Activated CD8-positive, alpha-beta memory T cell treated with anti-CD3 and anti-CD28 coated beads for 48 hours (primary cell): ENCODE measurements at places on chromosomes 3 and 15.

DNA sequence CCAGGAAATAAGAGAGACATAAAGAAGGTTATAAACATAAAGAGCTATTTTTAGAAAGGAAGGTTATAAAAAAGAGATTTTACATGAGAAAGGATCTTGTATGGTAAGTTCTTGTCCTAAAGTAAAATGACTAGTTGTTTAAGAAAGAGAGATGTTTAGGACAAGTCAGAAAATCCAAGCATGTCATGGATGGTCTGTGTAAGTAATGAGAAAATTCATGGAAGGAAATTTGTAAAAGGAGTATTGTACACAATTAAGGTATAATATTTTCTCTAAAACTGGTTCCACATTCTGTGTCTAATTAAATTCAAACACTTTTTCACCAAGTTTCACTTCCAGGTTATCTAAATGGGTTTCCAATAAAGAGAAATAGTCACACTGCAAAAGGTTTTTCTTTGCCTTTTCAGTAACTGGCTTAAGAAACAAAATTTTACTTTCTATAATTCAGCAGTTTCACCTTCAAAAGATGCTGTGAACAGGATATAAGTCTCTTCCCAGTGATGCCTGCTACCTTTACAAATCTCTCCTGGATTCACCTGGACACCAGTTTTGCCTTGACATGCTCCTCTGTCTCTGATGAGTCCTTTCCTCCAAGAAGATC lies 455.7 kb downstream of the ZIC1 start:
- no peak for DNase-seq

DNA sequence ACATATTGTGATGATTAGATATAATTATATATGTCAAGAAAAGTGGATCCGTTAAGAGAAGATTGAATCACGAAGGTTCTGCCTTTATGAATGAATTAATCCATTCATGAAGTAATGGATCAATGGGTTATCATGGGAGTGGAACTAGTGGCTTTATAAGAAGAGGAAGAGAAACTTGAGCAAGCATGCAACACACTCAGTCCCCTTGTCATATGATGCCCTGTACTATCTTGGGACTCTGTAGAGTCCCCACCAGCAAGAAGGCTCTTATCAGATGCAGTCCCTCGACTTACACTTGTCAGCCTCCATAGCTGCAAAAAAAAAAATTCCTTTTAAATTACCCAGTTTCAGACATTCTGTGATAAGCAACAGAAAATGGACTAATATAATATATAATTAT lies 301.9 kb downstream of the RAP2B start:
- DNase-seq, result no peak

- DNase-seq, result no peak
These were observed 37.2 kb downstream of the AADACL2 start for GRCh38 chr3:151770956-151771355.

DNA sequence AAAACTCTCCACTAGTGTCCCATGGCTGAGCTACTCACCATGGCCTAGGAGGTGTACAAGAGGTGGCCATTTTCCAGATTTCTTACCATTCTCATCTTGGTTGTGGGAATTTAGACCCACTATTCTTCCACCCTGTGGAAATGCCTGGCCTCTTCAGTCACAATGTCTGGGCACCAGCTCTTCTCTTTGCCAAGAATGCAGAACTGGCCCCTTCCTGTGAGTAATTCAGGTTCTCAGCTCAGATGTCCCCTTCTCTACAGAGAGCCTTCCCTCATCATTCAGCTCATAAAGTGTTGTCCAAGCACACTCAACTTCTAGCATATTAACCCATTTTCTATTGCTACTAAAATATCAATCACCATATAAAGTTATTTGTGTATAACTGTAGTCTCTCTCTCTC lies 575.5 kb upstream of the KCNMB2 start:
- DNase-seq, result no peak

DNA sequence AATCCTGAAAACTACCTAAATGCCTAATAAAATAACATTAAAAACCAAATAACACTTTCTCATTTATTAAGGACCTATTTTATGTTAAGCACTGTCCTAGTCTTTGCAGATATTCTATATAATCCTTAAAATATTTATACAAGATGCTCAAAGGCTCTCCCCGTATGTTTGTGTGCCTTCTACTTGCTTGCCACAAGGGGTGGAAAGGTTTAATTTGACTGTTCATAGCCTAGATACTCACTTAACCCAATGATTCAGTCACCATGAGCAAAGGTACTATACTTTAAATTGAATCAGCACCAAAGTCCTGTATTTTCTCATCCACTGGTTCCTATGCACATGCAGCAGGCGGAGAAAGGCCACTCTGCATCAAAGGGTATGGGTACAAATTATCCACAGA lies 32.0 kb downstream of the LSAMP start:
- DNase-seq, result no peak

GRCh38 chr3:170867143-170867937 lies 2.7 kb downstream of the RPL22L1 start:
- DNase-seq, result no peak

DNA sequence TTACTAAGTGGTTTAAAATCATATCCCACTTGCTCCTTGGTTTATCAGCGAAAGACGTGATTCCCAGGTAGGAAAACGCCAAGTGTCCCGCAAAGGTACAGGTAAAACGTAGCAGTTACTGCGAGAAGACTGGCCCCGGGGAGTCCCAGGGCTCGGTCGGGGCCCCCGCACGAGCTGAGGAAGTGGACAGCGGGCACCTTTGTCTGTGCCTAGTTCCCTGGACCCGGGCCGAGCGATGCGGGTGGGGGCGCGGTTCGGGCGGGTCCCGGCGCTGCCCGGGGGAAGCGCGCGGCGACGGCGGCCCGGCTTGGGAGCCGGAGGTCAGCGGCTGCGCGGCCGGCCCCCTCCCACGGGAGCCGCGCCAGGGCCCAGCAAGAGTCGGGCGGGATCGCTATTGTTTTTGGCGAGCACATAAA lies 864 bp upstream of the NEO1 start:
- DNase-seq, result peak; percentile 9

GRCh38 chr15:77179541-77179998 lies 108.7 kb upstream of the TSPAN3 start:
- no peak for DNase-seq

- DNase-seq, result no peak
These were observed 44.3 kb downstream of the PXYLP1 start for GRCh38 chr3:141275973-141276372.

DNA sequence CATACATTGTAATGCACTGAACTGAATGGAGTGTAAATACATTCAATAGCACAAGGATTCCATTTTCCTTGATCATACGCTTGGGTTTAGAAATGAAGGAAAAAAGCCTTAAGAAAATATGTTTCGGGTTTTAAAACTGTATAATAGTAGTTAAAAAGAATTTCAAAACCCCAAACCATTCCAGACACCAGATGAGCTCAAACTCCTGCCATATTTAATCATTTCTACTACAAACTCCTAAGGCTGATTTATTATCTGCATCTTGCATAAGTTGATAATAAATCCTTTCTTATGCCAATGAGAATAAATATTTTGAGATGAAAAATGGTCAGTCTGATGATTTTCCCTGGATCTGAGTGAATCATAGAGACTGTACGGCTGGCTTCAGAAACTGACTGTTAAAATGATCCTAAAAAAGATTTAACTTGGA lies 51.0 kb downstream of the NR1D2 start:
- DNase-seq, result no peak

DNA sequence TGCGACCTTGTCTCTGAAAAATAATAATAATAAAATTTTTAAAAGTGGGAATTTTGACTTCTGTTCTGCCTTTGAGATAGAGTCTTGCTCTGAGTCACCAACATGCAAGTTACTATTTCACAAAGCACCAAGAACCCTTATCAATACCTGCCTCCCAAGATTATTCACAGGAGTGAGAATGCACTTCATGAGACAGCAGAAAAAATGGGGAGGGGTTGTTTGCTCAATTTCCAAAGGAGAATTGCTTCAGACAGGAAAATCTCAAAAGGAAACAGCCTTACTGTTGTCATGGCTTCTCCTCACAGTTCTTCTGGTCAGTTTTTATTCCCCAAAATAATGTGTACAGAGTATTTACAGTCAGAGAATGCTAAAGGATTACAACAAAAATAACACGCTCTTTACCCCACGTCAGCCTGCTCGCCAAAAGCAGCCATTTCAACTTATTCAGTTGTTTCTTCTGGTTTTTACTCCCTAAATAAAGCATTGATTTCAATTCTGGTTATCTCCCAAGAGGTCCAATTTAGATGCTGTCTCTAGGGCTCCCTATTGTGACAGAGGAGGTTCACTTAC lies 89.0 kb downstream of the PPCDC start:
- no peak for DNase-seq

DNA sequence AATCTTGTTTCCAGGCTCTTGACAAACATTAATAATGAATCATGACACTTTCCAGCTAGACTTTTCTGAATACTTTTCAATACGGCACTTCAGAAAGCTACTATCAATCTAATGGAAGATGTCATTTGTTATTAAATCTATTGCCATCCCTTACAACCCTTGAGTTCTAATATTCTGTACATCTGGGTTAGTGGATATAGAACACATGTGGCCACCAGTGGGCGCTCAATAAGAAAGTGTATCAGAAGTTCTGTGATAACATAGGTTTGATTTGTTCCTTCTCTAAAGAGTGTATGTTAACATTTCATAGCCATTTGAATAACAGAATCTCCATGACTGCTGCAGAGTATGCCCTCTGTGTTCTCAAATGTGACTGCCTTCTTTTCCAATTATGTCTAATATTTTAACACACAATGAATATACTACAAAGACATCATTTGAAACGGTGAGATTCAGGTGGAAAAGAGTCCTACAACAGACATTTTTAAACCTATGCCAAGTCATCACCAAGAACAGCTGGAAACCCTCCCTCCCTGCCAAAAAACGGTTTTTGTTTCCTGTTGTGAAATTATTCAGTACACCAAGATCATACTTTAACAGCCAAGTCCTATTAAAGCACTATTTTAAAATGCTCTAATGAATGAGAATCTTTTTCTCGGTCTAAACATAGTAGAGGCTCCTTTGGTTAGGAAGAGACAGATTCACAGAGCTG lies 22.2 kb downstream of the ALDH1A2 start:
- DNase-seq, result no peak

DNA sequence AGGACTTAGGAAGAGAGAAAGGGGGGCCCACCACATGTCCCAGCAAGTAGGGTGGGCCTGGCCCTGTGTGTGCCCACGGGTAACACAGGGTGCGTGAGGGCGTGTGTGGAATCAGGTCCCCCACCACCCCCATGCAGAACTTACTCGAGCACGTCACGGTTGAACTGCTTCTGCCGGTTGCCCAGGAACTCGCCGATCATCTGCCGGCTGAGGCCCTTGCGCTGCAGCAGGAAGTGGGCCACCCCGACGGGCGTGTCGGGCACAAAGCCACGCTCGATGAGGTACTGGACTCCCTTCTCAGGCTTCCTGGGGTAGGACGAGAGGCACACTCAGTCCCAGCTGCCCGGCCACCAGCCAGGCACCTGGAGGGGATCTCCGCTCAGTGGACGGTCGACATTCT lies 83.1 kb upstream of the RPL32 start:
- DNase-seq, result no peak

- no peak for DNase-seq
These were observed 830 bp downstream of the SEMA4B start for GRCh38 chr15:90201944-90202375.

GRCh38 chr15:39625856-39626255 lies 45.0 kb downstream of the THBS1 start:
- no peak for DNase-seq

- peak; percentile 33 for DNase-seq
These were observed at the start of gene PLSCR2 for GRCh38 chr3:146469150-146470017. Gene PLSCR2 (minus strand): TSS chr3:146469561. CDS start chr3:146459904, 9,657 bp downstream.

- DNase-seq, result no peak
These were observed 4.3 kb downstream of the CSRNP1 start for GRCh38 chr3:39149059-39149455.

DNA sequence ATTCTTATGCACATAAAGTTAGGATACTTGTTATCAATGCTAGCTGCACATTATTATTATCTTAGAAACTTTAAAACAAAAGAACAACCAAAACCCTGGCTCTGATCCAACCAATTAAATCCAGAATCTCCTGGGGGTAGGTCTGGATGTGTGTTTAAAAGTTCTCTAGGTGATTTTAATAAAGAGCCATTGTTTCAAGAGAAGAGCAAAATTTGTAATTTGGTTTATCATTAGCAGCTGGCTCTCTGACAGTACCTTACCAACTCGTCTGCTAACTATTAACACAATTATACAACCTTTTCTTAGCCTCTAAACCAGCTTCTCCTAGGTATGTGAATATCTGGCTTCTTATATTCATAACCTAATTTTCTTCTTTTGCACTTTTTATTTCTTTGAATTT lies 68.9 kb downstream of the IFT80 start:
- no peak for DNase-seq

DNA sequence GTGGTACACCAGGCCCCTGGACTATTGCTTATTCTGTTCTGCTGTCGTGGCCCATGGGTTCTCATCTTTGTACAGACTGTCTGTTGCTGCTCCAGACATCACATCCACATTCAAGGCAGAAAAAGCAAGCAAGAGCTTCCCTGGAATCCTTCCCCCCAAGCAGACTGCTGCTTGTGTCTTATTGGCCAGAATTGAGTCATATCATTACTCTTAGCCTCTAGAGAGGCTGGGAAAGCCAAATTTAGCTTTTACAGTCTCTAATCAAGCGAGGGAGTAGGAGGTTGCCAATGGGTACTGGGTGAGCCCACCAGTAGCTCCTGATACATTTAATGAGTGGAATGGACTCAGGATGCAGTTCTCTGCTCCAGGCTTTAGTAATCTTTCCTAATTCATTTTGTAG lies 39.4 kb downstream of the RAB6B start:
- DNase-seq, result no peak

DNA sequence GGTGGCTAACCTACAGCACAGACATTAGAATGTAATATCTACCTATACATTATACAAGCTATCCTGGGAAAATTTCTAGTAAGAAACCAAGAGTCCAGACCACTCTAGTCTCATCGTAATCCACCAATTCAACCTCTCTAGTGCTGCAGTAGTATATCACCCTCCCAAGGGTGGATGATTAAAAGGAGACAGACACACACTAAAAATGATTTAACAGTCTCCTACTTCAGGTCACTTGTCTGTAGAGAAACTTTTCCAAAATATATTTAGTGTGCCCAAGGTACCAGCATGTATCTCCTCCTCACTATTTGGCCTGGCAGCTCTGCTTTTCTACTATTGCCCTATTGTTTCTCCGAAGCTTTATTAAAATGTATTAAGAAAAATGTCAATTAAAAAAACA lies 45.0 kb downstream of the ZBTB20 start:
- DNase-seq, result no peak

GRCh38 chr3:31945738-31946052 lies 35.4 kb downstream of the OSBPL10 start:
- no peak for DNase-seq

GRCh38 chr3:190086191-190086590 lies 34.5 kb downstream of the P3H2 start:
- DNase-seq, result no peak

DNA sequence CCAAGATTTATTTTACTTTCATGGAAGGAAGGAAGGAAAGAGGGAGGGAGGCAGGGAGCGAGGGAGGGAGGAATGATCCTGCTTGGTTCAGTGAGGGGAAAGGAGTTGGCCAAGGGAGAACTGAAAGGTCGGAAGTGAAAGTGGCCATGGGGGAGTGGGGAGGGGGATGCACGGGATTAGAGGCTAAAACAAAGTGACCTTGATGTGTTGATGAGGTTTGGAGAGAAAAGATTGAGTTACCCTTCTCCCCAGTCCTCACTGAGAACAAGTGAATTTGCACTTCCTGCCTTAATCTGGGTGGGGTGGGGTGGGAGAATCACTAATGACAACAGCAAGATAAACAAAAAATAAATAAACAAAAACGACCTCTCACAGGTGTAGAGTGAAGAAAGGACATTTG lies 212.0 kb upstream of the TLE3 start:
- no peak for DNase-seq
